ENCODE measurements at places on chromosomes 4 and X. TPM values are rescaled to one million over a fixed set of nuclear protein-coding genes. Genes with fewer than 3 reads are reported as not detected.

- no peak for DNase-seq
Observed at GRCh38 chr4:122855353-122855890, 28.8 kb downstream of the FGF2 start.

GRCh38 chrX:24153796-24154189 lies 4.3 kb downstream of the ZFX start:
- DNase-seq: no peak

- no peak for DNase-seq
Observed at GRCh38 chr4:155179216-155179615, 29.2 kb upstream of the NPY2R start.

DNA sequence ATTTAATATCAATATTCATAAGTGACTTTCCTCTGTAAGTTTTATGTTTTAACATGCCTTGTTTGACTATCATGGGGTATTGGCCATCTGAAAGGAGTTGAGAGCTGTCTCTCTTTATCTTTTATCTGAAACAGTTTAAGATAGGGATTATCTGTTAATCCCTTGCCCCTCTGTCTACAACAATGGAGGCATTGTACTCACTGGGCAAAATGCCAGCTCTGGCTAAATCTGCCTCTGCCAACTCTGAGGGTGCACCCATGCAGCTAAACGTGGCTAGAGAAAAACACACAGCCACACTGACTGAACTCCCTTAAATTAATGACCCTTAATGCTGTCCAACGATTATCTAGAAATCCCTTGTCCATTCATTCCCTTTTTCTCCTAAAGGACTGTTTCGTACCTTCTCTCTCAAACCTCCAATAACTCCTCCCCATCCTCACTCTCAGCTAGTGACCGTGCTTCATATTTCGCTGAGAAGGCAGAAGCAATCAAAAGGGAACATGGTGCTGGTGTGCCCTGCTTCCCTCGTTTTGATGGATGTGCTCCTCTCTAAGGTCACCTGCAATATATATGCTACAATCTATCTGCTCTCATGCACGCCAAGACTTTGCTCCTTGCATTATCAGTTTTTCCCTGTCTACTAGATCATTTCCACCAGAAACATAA lies 10.3 kb downstream of the PHKA2 start:
- no peak for DNase-seq

DNA sequence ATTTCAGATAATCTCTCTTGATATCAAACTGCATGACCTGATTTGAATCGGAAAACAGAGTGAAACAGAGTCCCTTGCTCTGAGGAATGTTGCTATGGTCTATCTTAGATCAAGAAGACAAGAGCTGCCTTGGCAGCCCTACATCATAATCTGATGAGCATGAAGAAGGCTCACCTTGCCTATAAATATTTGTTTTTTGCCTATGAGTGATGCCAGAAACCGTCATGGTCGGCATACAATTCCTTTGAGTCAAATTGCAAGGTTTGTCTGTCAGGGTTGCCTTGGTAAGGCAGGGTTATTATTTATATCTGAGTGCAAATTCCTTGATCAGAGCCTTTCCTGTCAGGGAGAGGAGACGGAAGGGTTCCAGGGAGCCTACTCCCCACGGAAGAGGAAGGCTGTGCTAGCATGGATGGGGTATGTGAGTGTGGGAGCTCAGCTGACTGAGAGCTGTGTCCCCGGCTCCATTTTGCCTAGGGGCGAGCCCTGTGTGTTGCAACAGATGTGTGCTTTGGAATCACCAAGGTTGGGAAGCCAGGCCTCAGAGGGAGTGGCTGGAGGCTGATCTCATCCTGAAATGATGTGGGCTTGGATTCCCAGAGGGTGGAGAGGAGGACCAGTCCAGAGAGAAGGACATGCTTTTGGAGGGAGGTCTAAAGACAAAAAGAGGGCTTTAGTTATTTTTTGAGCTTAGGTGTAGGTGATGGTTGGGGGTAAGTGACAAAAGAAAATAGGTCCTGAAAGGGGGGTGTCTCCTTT lies 43.6 kb downstream of the RTL9 start:
- peak; percentile 38 for DNase-seq

- no peak for DNase-seq
Observed at GRCh38 chrX:338836-339400, 20.3 kb upstream of the GTPBP6 start.

DNA sequence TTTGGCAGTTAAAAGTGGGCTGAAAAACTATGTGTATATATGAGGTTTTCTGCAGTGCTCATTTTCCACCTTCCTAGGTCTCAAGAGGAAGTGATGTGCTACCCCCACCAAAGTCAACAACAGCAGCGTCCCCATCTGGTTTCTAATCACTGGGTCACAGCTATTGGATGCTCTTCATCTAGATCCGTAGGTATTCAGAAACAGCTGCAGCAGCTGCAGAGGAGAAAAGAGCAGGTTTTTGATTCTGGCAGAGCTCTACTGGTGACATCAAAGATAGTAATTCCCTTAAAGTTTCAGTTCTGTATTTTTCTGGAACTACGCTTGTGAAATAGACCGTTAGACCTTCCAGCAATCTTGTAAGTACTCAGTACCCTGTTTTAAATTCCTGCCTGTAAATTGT lies 5.8 kb upstream of the GUCY2F start:
- no peak for DNase-seq

GRCh38 chrX:153771415-153772315 lies 7.6 kb downstream of the PLXNB3 start:
- no peak for DNase-seq

Gene SGMS2
- total RNA-seq: 9.7 TPM

Gene RAB40AL
- total RNA-seq: not detected

Data from H9 (cell line).